ENCODE measurements at places on chromosomes 1 and 21.

GRCh38 chr1:11143907-11144306 lies 44.2 kb upstream of the EXOSC10 start:
- no peak for DNase-seq

GRCh38 chr21:39961251-39961650 lies 94.0 kb downstream of the PCP4 start:
- DNase-seq = no peak

DNA sequence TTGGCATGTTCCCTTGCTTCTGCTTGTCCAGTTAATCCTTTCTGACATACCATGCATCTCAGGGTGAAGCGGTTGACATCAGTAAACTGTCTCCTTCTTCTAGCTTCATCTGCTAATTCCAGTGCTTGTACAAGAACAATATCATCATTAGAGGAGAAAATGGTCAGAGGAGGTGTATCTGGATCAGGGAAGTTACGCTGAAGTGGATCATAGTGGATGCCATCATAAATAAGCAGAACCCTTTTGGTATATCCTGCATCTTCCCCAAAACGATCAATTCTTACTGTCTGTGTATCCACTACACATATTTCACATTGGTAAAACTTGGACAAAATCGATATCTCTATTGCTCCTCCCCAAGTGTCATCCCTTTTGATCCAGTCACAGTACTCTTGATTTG lies 2.0 kb downstream of the YOD1 start:
- no peak for DNase-seq

- no peak for DNase-seq
Measured at GRCh38 chr1:51518033-51518585, 957 bp downstream of the EPS15 start.

DNA sequence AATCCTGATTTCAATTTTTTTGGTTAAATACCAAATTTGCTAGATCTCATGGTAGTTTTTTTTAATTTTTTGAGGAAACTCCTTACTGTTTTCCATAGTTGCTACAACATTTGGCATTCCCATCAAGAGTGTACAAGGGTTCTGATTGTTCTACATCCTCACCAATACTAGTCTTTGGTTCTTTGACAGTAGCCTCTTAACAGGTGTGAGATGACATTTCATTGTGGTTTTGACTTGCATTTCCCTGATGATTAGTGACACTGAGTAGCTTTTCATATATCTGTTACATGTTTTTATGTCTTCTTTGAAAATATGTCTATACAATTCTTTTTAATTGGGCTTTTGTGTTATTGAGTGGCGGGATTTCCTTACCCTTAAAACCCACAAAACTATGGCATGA lies 20.9 kb upstream of the RGS13 start:
- DNase-seq = no peak

GRCh38 chr1:91751275-91751674 lies 134.7 kb downstream of the TGFBR3 start:
- peak; percentile 64 for DNase-seq

DNA sequence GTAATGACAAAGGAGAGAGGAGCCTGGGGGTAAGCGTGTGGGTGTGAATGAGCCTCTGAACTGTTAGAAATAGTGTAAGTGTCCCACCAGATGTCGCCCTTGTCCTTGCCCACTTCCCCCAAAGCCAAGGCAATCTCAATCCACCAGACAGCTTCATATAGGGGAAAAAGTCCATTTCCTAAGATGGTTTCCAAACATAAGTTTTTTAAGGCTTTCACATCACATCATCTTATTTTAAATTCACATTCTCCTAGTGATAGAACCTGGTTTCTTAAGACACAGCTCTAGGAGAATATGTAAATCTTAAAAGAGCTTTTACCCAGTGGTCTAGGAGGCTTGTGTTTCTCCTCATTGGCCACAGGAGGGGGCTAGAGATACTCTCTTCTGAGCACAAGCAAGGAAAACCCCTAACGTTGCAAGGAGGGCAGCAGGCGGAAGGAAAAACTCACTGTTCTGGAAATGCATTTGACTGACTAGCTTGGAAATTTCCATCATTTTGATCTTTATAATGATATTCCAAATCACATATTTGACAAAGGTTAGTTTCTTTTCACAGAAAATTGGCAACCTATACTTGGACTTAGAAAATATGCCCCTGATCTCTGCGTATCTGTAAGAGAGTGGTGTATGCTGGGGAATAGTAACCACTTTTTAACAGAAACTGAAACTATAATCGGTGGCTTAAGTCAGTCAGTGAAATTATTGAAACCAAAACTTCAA lies 51.9 kb upstream of the LPAR3 start:
- DNase-seq = peak; percentile 73

- peak; percentile 79 for DNase-seq
Measured at GRCh38 chr1:150922519-150922975, 3.6 kb upstream of the SETDB1 start.

GRCh38 chr1:166479052-166479631 lies 312.3 kb upstream of the FAM78B start:
- no peak for DNase-seq

- DNase-seq = no peak
Measured at GRCh38 chr21:32710069-32710784, 17.6 kb downstream of the SYNJ1 start.

DNA sequence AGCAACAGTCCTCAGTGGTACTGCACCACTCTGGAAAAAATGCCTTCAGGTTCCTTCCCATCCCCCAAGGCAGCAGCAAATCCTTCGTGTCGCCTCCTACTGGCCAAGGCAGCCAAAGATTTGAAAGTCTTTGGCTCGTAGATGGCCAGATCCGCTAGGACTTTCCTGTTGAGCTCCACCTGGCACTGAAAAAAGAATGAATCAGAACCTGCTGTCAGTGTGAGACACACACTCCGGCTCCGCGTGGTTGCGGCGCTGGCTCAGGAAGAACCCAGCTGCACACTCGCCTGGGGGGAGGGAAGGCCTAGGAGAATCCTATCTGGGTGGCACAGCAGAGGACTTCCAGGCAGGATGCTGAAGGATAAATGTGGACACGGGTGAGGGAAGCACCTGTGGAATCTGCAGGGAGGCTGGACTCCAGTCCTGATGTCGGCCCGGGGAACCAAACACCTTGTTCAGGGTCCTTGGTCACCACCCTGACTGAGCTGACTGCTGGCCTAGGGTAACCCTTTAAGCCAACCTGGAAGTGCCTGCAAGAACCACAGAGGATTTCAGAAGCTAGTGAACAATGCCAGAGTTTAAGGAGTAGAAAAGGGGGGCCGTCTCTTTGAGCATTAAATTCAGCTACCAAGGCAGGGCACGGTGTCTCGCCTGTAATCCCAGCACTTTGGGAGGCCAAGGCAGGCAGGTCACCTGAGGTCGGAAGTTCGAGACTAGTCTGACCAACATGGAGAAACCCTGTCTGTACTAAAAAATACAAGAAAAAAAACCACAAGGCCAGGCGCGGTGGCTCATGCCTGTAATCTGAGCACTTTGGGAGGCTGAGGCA lies 3.2 kb upstream of the CCNL2 start:
- peak; percentile 18 for DNase-seq

GRCh38 chr21:37249112-37249904 lies 17.8 kb downstream of the VPS26C start:
- no peak for DNase-seq

DNA sequence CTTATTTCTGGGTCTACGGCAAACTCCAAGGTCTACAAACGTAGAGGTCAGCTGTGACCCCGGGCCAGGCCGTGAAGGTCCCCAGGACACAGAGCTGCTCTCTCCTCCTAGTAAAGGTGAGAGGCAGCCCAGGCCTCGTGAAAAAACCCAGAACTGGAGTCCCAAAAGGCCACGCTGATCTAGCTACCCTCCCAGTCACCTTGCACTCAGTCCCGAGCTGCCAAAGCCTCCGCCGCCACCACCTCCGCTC lies 125 bp downstream of the ATP5PF start:
- DNase-seq = no peak

- DNase-seq = no peak
Measured at GRCh38 chr1:202007805-202008489, 2.4 kb upstream of the ELF3 start.

- DNase-seq = no peak
Measured at GRCh38 chr1:52907068-52907811, 14.3 kb downstream of the ECHDC2 start.

DNA sequence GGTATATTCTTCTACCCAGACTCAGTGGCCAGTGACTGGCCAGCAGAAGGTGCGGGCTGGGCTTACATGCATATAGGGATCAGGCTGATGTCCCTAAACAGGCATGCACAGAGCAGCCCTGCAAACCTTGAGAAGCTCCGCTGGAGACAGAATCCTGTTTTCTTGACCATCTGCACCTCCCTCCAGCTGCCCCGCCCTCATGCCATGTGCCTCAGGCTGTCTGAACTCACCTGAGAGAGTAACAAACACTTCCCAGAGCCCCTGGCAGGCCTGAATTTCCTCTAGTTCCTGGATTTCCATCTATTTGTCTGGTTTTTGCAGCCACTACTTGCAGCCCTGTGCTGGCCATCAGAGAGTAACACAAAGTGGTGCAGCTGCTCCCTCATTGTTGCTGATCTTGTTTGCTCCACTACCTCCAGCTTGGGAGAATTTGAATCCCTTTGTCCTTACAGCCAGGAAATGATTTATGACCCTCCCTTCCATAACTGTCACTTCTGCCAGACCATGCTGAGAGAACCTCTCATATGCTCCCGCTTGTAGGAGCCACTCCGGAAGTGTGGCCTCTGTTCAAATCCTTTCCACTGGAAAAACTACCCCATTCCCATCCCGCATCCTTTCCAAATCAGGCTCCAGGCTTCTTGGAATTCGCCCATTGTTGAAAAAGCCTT lies 113.6 kb downstream of the NMNAT2 start:
- no peak for DNase-seq

DNA sequence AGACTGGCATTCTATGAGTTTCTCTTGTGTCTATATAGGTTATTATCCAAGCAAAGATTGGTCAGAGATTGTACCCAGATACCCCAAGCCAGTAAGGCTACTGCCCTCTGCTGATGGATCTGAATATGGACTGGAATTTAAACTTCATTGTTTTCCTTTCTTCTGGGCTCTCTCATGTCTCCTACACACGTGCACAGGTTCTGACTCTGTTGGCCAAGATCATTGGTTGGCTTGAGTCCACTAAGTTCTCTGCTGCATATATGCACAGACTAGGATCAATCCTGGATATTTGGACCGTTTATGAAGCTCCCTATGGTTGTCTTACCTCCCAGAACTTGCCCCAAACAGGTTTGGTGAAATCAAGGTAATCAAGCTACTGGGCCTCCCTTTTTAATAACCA lies 69.7 kb downstream of the CC2D1B start:
- peak; percentile 24 for DNase-seq

GRCh38 chr1:181205901-181206300 lies 117.4 kb downstream of the IER5 start:
- no peak for DNase-seq

GRCh38 chr1:30447701-30448100 lies 275.7 kb downstream of the MATN1 start:
- DNase-seq = no peak

DNA sequence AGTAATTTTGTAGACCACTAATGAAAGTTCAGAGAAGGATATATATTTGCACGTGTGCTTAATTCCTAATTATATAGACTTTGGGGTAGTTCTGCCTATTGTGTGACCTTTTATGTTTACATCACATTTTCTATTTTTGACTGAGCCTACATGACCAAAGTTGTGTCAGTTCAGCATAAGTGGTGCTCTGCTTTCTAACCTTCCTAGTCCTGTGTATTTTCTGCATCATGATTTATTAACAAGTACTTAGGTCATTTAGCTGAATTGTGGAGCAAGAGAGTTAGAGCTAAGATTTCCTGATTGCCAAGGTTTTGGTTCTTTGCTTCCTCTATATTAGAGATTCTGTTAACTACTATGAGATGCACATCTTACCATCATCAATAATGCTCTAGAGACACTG lies 176.0 kb downstream of the C1orf21 start:
- DNase-seq = no peak

GRCh38 chr1:78255383-78255782 lies 209.6 kb downstream of the GIPC2 start:
- DNase-seq = no peak

- no peak for DNase-seq
Measured at GRCh38 chr1:219664310-219665029, 51.6 kb upstream of the ZC3H11B start.

DNA sequence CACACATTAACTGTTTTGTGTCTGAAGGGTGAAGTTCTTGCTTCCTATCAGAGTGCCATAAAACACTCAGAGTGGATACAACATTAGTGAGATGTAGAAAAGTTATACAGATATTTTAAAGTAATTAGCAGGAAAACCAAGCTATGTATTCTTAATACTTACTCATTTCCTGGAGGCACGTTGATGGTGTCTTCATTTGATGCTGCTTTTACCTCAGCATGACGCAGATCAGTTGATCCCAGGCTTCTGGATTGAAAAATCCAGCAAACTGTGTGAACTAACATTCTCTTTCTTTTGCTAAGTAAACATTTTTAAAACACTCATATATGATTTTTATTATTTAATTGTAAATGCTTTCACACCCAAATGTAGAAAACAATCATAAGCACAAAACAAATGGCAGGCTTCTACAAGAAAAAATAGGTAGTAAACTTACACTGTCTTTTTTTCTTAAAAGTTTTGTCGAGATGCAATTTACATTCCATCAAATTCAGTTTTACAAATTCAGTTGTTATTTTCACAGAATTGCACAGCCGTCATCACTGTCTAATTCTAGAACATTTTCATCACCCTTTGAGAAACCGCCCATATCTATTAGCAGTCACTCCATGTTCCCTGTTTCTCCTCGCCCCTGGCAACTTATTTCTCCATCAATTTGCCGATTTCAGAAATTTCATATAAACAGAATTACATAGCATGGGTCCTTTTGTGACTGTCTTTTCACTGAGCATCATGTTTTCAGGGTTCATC lies 198.9 kb downstream of the LRRC7 start:
- no peak for DNase-seq

DNA sequence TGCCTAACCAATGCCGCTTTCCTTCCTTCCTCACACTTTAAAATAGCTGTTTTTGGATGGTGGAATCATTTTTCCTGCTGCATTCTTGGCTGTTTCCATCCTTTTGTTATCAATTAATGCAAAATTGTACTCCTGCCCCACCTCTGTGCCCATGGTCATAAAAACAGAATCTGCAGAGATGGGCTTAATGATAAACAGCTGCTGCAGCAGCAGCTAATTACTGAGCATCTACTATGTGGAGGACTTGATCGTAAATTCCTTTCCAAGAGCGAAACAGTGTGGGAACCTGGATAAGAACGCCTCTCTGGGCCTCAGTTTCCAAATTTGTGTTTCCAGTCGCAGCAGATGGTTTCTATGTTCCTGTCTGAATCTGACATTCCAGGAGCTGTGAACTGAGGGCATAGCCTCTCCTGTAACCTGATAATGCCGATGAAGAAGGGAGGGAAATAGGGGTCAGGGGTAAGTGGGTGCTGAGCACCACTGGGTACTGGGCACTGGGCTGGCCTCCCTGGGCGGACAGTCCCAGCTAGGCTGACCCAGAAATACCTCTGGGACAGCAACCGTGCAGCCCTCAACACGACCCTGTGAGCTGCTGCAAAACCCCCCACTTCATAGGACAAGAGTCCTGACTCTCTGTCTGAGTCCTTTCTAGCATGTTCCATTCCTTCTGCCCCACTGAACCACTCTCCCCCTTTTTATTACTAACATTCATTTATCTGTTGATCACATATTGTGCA lies 121.7 kb downstream of the DMRTB1 start:
- no peak for DNase-seq
